ENCODE measurements at places on chromosomes 6 and 20.
A peak's percentile ranks its signal among the peaks of the same experiment; 100 is the strongest.

- DNase-seq = no peak
Measured at GRCh38 chr20:59018817-59019216, 412 bp upstream of the TUBB1 start.

DNA sequence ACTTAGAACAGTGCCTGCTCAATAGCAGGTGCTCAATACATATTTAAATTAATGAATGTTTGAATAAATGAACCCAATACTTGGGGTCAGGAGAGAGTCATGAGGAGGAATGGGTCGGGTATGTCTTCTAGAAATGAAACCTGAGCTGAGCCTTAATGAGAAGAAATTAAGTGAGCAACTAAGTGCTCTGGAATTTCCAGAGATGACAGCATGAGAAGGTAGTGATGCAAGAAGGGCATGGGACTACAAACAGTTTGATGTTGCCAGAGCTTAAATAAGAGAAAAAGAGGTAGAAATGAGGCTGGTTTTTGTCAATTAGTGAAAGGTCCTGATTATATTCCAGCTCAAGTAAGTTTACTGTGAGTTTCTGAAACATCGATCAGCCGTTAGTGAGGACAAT lies 82.9 kb downstream of the PDE10A start:
- DNase-seq = no peak

- no peak for DNase-seq
Measured at GRCh38 chr20:54651252-54651651, 175.9 kb downstream of the DOK5 start.

DNA sequence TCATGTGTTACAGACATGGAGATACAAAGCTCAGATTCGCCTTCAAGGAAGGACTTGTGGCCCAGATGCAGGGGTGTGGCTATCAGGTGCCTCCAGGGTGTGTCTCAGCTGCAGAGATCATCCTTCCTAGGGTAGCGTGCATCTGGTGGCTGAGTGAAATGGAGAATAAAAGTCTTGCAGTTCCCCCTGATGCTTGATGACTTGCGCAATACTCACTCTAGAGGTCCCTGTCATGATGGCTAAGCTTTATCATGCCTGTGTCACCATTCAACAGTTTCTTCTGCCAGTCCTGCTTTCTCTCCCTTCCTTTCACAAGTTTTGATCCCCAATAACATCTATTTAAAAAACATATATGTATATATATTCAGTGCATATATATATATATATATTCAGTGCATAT lies 228.1 kb downstream of the PAX1 start:
- no peak for DNase-seq

DNA sequence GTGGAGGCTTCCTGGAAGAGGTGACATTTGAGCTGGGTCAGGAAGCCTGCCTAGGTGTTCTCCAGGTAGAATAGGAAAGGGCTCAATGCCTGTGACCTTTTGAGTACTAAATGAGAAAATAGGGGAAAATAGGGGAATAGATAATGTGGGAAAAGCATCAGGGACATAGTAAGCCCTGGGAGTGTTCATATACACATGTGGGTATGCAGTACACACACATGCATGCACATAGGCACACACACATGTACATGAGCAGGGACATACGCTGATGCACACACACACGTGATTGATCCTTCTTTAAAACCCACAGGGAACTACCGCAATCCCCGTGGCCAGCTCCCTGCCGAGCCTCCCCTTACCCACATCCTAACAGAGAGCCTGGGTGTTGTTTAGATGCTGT lies 351.7 kb downstream of the CDH4 start:
- DNase-seq = no peak

DNA sequence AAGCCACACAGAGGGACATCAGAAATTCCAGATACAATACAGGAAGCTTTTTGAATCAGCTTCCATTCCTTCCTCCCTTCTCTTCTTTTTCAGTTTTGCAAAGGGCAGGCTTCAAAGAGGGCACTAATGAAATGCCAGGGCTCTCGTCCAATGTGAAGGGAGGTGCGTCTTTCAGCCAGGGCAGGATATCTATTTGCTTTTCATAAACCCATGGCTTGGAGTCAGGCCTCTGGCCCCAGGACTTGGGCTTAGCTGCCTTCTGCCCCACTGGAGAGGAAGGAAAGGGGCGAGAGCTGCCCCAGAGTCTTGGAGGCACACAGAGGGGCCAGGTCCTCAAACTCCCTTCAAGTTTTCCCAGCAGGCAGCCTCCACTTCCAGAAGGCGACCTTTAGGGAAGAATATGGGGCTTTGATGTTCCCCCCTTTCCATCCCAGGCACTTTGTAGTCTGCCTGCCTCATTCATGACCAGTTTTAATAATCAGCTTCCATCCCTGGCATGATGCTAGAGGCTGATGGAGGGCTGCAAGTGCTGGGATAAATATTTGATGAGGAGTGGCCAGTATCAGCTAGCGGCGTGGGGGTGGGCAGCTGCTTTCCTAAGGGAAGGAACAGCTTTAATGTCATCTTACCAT lies 234.8 kb downstream of the NRN1 start:
- no peak for DNase-seq

DNA sequence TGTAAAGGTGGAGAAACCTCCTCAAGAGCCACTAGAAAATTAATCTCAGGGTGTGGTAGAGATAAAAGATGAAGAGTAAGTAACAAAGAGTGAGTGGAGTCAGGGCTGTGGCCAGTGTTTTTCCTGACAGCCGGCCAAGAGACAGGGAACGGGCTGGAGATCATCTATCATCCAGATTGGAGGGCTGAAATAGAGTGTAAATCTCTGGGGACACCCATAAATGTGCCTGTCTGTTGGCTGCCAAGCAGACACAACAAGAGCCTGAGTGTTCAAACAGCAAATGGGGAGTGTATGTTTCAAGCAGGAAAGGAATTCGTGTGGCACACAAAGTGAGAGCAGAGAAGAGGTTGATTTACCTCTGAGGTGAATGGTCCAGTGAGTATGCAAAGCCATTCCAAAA lies 326.4 kb upstream of the KHDRBS2 start:
- DNase-seq = no peak

DNA sequence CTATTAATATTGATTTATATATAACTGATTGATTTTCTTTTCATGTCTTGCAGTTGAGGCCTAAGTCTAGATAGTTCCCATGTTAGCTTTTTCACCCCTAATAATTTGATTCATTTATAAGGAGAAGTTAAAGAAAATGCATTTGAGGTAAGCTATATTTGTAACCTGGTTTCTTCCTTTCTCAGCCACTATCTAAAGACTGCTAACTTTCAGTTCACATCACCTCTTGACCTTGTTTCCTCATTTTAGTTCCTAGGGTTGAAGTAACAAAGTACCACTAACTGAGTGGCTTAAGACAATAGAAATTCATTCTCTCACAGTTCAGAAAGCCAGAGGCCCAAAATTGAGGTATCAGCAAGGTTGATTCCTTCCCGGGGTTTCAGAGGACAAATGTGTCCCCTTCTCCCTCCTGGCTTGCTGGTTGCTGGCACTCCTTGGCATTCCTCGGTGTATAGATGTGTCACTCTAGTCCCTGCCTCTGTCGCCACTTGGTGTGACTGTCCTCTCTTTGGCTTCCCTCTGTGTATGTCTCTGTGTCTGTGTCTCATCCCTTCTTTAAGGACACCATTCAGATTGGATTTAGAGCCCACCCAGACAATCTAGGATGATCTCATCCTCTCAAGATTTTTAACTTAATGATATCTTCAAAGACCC lies 55.9 kb upstream of the C20orf144 start:
- no peak for DNase-seq

DNA sequence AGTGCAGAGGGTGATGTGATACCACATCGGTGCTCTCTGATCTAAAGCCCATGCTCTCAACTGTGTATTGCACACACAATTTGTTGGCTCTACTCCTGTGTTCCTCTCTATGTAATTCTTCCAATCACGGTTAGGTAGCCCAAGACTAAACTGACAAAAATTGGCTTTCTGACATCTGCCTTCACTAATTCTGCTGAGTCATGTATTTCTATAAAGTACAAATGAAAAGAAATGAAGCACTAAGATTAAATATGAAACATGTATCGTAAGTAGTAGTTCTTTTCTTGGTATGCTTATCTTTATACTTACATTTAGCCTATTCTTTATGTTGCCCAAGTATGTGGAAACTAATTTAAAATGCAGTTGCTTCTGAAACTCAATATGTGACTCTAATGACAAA lies 7.7 kb upstream of the MLIP start:
- DNase-seq = no peak

GRCh38 chr6:13496513-13497190 lies 9.3 kb upstream of the GFOD1 start:
- no peak for DNase-seq

DNA sequence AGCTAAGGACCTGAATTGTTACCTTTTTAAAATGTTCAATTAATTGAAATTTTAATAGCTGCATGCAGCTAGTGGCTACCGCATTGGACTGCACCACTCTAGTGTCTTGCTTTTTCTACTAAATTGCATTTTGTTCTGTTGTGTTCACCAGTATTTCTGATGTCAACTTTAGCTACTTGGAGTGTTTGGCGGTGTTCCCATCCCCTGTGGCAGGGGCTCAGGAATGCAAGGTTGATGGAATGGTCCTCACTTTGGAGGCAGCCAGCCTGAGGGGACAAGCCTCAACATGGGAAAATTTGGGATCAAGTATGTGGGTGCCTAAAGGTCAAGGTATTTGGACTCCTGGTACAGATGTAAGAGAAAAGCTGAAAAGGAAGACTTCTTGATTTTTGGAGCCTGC lies 230.1 kb upstream of the PRND start:
- DNase-seq = no peak

DNA sequence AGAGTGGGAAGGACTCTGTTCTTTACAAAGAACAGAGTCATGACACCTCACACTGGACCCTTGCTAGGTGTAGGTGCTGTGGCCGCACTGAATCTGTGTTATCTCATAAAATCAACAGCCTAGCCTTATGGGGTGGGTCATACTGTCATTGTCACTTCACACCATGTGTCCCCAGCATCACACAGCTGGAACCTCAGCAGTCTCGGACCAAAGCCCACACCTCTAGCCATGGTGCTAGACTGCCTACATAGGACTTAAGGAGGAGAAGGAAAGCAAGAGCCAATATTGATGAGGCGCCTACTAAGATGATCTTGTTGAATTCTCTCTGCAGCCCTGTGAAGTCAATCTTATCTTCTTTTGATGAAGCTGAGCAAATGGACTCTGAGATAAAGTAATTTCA lies 31.0 kb downstream of the UNC5CL start:
- DNase-seq = no peak

DNA sequence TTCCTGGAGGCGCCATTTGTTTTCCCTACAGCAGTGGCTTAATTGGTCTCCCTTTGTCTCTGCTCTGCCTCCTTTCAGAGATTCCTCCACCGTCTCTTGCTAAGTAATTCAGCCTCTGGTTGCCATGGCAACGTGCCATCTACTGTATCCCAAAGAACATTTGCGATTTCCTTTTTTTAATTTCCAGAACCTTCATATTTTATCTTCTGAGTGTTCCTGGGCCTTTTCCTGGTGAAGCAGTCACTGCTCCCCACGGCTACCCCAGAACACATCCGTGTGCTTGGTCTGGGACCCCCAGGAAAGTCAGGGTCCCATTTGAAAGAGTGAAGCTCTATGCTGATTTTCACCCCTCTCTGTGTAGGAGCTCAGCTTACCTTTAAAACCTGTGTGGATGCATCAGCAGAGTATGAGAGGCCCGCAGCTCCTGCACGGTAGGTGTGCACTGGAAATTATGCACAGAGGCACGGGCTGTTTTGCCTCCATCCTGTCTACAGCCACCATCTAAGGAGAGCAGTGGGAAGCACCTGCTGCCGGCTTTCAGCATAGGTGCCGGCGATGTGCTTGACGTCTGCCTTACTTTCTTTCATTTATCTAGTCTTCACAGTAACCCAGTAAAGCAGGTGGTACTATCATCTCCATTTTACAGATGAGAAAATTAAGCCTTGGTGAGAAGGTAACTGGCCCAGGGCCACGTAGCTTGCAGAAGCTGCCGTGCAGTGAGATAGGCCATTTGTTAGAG lies 122.8 kb downstream of the SYCP2 start:
- DNase-seq = peak; percentile 27

- DNase-seq = no peak
Measured at GRCh38 chr6:165869526-165869925, 206.5 kb upstream of the PDE10A start.

- DNase-seq = no peak
Measured at GRCh38 chr20:21273755-21274386, 29.3 kb upstream of the XRN2 start.

GRCh38 chr6:54037277-54037779 lies 73.9 kb upstream of the MLIP start:
- no peak for DNase-seq

GRCh38 chr6:111746983-111747382 lies 126.3 kb downstream of the FYN start:
- DNase-seq = no peak

GRCh38 chr6:83463886-83464285 lies 33.0 kb upstream of the ME1 start:
- DNase-seq = no peak

DNA sequence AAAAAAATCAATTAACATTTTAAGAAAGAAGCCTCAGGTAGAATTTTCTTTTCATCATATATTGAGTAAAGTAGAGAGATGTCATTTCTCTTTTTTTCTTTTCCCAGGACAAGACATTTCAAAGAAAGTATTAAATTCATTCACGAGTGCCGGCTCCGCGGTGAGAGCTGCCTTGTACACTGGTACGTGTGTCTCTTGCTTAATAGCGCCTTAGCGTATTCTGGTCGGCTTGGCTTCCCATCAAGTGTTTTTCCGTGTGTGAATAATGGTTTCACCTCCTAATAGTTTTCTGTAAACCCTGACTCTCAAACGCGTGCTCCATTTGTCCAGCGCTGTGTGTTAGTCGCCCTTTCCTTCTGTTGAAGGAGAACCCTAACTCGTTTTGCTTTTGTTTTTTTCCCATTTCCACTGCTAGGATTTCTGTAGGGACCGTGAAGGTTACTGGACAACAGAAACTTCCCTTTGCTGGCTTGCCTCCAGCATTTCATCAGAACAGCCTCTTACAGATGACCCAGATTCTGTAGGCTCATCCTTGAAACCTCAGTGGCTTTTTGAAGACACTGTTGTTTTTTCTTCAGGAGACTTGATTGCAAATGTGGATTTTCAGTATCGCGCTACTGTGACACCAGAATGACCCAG lies 45.7 kb upstream of the IRF4 start:
- DNase-seq = no peak

DNA sequence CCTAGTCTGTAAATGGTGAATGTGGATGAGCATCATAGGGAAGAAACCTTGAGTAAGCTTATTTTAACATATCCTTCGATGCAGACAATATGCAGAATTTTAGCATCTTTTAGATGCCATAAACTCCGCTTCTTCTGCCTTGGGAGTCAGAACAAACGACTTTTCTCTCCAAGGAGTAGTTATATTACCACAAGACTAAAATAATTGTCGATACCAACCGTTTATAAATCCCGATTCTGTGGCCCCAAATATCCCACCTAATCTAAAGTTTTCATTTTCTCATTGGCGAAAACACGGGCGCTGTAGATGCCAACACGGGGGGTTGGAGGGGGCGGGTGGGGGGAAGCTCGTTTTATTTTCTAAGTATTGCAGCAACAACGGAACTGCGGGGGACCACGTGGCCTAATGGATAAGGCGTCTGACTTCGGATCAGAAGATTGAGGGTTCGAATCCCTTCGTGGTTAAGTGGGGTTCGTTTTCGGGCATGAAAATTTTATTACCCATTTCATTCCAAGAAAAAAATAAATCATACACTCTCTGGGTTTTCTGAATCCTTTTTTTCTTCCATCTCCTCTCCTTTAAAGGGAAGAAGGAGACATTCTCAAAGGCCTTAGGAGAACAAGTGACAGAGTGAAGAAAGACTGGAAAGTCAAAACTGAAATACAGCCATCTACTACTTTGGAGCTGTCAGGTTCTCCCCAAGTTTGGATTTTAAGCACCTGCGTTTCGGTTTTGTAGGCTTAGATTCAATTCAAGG lies 65.5 kb upstream of the BTN3A2 start:
- no peak for DNase-seq

GRCh38 chr6:146289816-146290588 lies 253.6 kb upstream of the RAB32 start:
- no peak for DNase-seq

Data from suprapubic skin (tissue), 4 donors.